ENCODE measurements at places on chromosomes 1 and 21.

DNA sequence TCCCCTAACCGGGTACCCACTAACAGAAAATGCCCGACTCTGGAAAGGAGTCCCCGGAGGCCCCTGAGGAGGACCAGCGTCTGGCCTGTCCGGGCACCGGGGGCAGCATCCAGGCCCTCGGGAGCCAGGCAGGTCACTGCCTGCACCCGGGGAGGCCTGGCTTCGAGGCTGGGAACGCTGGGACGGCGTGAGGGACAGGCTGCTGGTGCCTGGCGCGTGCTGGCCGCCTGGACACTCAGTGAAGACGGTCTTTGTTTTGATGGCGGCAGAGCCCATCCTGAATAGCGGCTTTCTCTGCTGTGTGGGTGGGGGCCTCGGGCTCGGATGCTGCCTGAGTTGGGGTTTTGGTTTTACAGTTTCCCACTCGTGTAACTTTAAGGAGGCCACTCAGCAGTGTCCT lies 37.6 kb downstream of the PRKCZ start:
- no peak for DNase-seq

DNA sequence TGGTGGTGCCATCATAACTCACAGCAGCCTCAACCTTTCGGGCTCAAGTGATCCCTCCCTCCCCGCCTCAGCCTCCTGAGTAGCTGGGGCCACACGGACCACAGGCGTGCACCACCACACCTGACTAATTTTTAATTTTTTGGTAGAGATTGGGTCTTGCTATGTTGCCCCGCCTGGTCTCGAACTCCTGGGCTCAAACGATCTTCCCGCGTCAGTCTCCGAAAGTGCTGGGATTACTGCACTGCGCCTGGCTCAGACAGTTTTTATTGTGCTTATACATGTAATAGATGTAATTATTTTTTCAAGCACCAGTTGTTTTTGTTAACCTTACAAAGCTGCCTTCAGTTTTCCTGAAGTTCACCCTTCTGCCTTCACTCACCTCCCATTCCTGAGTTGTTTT lies 38.0 kb upstream of the HMGN1 start:
- DNase-seq, result no peak

DNA sequence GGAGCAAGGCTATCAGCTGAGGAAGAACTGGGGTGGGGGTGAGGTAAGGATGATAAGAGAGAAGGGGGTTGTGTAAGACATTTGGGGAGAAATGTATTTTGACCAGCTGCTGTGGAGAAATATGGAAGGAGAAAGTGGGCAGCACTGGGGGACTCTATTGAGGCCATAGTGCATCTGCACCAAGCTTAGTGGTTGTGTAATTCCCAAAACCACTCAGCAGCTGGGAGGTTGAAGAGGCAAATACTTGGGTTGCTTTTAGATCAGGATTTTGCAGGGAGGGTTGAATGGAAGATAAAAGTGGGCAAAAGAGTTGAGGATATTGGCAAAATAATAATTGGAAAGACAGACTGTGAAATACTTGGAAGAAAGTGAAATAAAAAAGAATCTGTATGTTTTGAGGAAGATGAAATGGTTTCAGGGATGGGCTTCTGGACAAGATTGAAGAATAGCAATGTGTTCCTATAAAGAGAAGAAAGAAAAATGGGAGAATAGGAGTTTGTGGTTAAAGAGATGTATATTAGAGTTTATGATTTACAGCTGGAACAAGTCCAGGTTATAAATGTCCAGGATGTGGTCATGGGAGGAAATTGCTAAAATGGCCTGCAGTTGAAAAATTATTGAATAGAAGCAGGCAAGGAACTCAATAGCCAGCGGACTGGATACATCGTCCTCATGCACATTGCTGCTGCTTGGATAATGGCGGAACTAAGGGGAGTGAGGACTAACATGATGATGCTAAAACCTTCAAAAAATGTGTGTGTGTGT lies 162.7 kb downstream of the DNM3 start:
- no peak for DNase-seq

DNA sequence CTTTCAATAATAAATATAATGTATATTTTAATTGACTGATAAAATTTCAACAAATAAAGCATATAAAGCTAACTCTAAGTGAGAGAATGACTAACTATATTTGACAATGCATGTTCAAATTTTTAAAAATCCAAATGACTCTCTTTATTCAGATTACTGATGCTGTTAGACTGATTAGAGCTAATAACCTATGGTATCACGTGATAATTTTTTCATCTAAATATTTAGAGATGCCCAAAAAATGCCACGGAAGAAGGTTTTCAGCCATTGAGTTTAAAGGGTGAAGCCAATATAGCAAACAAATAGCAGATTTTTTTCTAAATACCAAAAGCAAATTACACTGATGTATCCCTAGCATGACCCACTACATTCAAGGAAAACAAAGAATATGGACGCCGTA lies 61.1 kb upstream of the OR10J4 start:
- DNase-seq, result no peak

DNA sequence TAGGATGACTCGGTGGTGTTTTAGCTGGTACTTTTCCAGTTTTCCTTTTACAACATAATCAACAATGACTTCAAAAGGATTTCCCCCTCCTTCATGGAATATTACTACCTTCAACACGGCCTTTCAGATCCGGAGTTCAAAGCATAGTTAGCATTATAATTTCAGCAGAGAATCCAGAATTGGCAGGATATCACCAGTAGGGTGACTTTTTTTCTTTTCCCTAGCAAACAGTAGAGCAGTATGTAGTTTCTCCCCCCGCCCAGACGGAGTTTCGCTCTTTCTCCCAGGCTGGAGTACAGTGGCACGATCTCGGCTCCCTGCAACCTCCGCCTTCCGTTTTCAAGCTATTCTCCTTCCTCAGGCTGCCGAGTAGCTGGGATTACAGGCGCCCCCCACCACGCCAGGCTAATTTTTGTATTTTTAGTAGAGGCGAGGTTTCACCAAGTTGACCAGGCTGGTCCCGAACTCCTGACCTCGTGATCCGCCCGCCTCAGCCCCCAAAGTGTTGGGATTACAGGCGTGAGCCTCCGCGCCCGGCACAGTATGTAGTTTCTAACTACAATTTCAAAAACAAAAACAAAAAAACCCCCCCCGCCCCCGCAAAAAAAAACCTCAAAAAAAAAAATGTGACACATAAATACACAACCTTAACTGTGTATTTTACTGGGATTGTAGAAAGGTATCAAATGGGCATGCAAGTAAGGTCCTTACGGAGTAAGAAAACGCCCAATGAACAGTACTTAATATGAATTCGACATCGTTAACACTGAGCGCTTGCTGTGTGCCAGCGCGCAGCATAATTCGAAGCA lies 1.5 kb upstream of the COX20 start:
- peak; percentile 39 for DNase-seq

DNA sequence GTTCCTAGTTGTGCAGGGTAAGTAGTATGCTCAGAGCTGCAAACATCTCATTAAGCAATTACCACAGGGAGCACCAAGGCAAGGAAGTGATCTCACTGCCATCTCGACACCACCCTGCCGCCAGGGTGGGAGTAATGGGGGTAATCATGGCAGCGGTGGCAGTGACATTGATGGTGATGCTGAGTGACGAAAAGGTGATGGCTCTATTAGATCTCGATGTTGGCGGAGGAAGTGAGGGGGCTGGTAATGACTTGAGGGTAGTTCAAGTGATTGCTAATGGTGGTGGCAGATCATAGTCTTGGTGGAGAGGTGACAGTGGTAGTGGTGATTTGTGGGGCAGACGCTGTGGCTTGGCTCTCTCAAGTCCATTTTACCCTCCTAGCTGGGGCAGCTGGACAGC lies 25.4 kb upstream of the TENT5B start:
- no peak for DNase-seq

GRCh38 chr1:89959719-89960118 lies 35.2 kb upstream of the ZNF326 start:
- DNase-seq, result no peak

- DNase-seq, result no peak
Measured at GRCh38 chr1:233010146-233010545, 59.7 kb downstream of the NTPCR start.

GRCh38 chr1:9182784-9183257 lies 51.8 kb upstream of the H6PD start:
- no peak for DNase-seq

- no peak for DNase-seq
Measured at GRCh38 chr1:229109320-229109761, 161.6 kb upstream of the RAB4A start.

DNA sequence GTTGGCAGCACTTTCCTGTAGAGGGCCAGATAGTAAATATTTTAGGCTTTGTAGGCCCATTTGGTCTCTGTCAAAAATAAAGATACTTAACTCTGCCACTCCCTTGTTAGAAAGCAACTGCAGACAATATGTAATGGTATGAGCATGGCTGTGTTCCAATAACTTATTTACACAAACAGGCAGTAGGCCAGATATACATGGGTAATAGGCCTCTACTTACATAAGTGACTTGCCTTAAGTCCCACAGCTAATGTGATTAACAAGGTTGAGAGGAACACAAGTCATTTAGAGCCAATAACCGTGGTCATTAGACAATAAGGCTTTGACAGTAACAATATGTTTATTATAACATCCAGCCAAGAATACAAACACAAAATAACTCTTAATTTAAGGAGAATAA lies 17.4 kb downstream of the CCT8 start:
- no peak for DNase-seq

- no peak for DNase-seq
Measured at GRCh38 chr1:50180367-50180766, 71.6 kb downstream of the ELAVL4 start.

- DNase-seq, result no peak
Measured at GRCh38 chr1:114008993-114009392, 29.7 kb downstream of the OLFML3 start.

DNA sequence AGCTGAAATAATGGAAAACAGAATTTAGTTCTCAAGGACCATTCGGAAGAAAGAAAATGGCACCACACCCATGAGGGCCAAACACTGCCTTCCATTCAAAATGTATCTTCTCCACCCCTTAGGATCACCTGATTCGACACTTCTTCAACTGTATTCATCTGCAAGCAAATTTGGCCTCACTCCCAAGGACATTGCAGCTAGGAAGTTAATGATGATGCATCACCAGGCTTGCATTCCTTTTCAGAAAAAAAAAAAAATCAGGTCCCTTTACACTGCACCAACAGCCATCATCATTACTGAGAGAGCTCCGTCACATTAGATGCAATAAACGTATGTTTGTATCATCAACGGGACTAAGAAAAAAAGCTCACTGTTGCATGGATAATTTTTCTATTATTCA lies 368.3 kb downstream of the PCP4 start:
- no peak for DNase-seq

DNA sequence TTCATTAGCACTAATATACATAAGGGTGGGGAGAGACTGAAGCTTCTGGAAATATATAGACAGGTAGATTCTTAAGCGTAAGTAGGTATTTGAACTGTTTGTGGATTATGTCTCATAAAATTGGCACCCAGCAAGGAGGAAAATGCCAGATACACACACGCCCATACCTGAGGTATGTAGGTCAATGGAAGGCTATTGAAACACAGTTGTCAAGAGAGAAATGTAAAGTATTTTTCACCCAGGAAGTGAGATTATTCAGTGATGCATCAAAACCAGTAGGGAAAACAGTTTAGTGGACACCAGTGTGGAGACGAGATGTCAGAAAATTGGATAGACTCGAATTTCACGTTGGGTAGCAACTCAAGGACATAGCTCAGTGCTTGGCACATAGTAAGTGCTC lies 4.7 kb upstream of the RSPH1 start:
- DNase-seq, result no peak

- DNase-seq, result no peak
Measured at GRCh38 chr1:46535063-46535462, 16.4 kb downstream of the KNCN start.

- DNase-seq, result no peak
Measured at GRCh38 chr1:239647045-239647444, 260.7 kb downstream of the CHRM3 start.

GRCh38 chr1:20847611-20848080 lies 60.5 kb upstream of the HP1BP3 start:
- DNase-seq, result no peak

DNA sequence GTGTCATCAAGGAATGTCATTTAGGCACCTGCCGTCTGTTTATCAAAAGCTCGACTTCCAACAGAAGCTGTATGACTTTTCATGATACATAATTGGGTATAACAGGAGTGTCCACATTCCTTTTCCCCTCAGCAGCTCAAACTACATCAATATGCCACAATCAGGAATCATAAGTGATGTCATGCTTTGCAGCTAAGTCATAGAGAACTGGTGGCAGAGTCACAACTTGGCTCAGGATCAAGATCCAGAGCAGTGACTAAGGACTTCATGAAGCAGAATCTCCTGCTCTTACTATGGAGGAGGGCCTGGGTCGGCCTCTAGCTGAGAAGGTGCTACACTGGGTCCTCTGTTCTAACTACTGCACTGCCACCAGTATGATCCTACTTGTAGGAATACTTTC lies 36.5 kb upstream of the AGBL4 start:
- no peak for DNase-seq

DNA sequence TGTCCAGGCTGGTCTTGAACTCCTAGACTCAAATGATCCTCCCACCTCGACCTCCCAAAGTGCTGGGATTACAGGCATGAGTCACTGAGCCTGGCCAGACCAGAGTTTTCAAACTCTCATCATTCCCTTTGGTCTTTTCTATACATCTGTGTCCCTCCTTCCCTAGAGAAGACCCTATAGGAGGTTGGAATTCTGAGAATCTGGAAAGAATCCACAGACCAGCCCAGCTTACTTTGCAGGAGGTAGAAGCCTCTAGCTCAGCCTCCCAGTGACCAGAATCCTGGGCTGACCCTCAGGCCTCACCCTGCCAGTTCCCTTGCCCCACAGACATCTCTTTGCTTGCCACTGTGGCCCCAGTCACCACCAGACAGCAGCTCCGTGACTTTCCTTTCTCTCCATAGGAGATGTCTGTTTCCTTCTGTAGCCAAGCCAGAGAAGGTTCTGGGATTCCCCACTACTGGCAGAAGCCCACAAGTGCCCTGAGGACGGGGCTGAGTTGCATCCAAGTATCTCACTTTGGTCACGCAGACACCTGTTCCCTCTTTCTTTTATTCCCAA lies 34.7 kb upstream of the KHDRBS1 start:
- no peak for DNase-seq

- no peak for DNase-seq
Measured at GRCh38 chr21:18810136-18810535, 406.6 kb upstream of the TMPRSS15 start.

GRCh38 chr1:183879966-183880365 lies 75.0 kb downstream of the RGL1 start:
- DNase-seq, result no peak
